ENCODE measurements at places on chromosomes 3 and 15.

DNA sequence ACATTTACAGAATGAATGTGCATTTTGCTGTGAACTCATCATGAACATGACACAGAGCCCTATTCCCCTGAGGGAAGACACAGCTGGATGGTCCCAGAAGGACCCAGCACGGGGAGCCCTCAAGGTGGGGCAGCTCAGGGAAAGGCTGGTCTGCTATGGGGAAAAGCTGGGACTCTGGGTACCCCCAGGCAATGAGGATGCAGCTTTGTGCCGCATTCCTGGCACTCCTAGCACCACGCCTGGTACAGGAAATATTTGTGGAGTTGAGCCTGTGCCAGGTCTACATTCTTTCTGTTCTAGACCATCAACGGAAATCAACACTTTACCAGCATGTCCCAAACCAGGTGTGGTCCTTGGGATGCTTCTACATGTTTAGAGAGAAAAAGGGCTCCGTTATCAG is 74.0 kb downstream of the SRGAP3 start:
- DNase-seq = no peak

DNA sequence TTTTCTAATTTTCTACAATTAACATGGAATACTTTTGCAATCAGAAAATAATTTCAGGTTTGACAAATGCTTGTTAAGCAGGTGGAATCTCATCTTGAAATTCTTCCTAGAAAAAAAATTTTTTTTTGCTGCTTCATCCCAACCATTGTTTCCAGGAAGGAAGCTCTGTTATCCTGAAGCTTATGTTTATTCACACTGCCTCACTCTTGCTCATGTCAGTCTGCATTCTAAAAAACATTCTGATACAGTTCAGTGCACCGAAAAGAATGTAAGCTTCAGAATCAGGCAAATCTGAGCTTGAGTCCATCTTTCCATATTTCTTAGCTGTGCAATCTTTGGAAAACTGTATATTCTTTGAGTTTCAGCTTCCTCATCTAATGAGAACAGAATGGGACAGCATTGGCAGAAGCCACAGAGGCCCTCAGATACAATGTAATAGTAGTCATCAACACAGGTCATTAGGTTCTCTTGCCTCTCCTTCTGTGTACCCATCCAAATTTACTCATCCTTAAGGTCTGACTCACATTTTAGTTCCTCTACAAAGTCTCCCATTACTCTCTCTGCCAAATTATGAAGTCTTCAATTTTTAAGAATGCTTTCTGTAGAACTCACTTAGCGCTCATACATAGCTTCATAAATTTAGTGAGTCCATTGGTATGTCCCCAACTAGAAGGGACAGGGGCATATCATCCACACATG is 881.8 kb upstream of the NR2F2 start:
- DNase-seq = no peak

- no peak for DNase-seq
Measured at GRCh38 chr15:78139578-78139977, 8.3 kb upstream of the CIB2 start.

GRCh38 chr3:40766396-40766795 is 241.6 kb downstream of the ZNF621 start:
- DNase-seq = no peak

DNA sequence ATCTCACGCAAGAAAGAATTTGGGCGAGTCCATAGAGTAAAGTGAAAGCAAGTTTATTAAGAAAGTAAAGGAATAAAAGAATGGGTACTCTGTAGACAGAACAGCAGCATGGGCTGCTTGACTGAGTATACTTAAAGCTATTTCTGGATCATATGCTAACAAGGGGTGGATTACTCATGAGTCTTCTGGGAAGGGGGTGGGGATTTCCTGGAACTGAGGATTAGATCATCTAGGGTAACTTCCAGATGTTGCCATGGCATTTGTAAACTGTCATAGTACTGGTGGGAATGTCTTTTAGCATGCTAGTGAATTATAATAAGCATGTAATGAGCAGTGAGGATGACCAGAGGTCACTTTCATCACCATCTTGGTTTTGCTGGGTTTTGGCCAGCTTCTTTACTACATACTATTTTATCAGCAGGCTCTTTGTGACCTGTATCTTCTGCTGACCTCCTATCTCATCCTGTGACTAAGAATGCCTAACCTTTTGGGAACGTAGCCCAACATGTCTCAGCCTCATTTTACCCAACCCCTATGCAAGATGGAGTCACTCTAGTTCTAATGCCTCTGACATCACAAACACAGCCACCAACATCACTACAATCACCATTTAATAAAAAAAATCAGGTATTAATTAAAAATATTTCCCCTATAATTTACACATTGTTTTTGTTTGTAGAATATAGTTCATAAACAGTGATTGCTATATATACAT is 890.7 kb upstream of the EPHA6 start:
- peak; percentile 3 for DNase-seq
